ENCODE measurements at places on chromosomes 16 and 17. TPM values are rescaled to one million over a fixed set of nuclear protein-coding genes. Genes with fewer than 3 reads are reported as not detected.

The LGALS9 gene
- 113 TPM for total RNA-seq

The CPHXL2 gene
- not detected for total RNA-seq

The PPP1R9B gene
- 14.6 TPM for total RNA-seq

The CHAD gene
- total RNA-seq, result not detected

- no peak for DNase-seq
Observed at GRCh38 chr16:86970726-86971125, 346.5 kb downstream of the C16orf95 start.

DNA sequence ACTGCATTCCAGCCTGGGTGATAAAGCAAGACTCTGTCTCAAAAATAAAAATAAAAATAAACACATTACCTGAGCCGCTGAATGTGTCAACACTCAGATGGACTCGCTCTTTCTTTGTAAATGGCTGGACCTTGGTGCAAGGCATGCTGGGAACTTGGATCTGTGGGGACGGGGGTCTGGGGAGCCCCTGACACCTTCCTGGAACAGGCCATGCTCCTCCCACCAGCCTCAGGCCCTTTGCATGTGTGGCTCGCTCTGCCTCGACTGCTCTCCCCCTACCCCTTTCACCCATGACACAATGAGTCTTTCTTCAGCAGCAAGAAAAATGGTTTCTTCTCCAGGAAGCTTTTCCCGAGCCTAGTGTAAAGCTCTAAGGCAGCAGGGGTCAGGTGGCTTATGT, 94.0 kb upstream of the CDH5 start:
- DNase-seq, result no peak

- peak; percentile 37 for DNase-seq
Observed at GRCh38 chr16:77782694-77783093, 5.7 kb upstream of the VAT1L start.

GRCh38 chr17:15884731-15885130, 60.2 kb upstream of the ADORA2B start:
- peak; percentile 71 for DNase-seq

- no peak for DNase-seq
Observed at GRCh38 chr17:82382933-82383255, 11.3 kb downstream of the UTS2R start.

DNA sequence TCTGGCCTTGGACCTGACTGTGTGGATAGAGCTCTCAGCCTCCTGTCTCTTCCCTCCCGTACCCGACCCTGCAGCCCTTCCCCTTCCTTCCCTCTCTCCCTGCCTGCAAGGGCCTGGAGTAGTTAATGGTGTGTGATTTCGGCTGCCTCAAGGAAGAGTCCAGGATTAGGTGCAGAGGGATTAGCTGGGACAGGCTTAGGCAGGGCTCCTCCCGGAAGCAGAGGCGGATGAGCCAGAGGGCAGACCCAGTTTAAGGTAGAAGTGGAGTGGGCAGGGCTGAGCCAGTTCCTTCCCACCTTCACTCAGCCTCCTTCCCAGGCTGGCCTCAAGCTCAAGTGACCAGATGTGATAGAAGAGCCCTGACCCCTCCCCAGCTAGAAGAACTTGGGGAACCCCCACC, 16.8 kb downstream of the GUCY2D start:
- no peak for DNase-seq

- DNase-seq, result no peak
Observed at GRCh38 chr16:85029981-85030401, 2.4 kb downstream of the KIAA0513 start.

DNA sequence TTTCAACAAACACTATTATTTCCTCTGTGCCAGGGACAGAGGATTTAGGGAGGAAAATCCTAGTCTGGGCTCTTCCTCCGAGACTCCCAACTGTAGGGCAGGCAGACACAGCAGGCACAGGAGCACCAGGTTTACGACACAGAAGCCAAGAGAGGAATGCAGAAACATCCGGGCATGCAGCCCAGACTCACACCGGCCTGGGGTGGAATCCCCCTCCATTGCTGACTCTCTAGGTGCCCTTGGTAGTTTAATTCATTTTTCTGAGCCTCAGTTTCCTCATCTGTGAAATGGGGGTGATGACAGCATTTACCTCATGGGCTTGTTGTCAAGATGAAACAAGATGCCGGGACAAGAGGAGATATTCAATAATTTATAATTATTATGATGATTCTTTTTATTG, 14.9 kb downstream of the CA4 start:
- peak; percentile 30 for DNase-seq

DNA sequence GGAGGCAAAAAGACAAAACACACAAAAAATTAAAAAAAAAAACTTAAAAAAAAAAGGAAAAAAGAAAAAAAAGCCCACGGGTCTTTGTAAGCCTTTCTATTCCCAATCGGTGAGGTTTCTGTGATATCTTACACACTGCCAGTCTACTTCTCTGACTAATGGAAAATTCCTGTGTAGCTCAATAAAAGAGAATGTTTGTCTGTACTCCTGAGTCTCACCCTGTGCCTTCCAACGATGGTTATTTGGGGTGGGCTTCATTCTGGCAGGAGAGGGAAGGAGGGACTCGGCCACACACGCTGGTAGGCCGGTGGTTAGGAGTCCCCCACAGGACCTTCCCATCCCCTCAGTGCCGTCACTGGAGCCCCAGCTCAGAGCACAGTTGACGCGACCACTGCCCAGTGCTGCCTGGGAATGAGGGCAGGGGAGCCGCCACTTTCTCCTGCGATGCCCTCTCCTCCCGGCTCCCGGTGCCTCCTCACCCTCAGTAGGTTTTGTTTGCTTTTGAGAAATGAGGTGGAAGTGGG, 68.0 kb downstream of the AMFR start:
- DNase-seq, result peak; percentile 70

DNA sequence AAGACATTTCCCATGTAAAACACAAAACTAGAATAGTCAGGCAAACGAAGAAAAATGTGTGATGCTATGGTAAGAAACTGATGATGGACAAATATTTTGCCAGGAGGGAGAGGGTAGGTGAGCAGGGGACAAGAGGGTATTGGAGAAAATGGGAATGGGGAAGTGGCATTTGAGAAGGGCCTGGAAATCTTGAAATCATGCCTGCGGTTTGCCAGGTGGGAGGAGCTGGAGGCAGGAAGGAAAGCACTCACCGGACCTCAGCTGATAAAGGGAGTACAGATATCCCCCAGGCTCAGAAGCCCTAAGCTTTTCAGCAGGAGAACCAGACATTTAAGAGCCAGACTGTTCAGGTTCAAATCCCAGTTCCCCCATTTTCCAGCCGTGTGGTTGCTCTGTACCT, 103.6 kb downstream of the GSG1L start:
- no peak for DNase-seq

GRCh38 chr16:339680-340079, 12.8 kb downstream of the AXIN1 start:
- no peak for DNase-seq

- DNase-seq, result no peak
Observed at GRCh38 chr17:17448076-17448475, 28.7 kb upstream of the MED9 start.

GRCh38 chr17:47953909-47954308, 3.8 kb downstream of the PRR15L start:
- no peak for DNase-seq

GRCh38 chr17:9109933-9110332, 88.6 kb downstream of the NTN1 start:
- DNase-seq, result no peak

DNA sequence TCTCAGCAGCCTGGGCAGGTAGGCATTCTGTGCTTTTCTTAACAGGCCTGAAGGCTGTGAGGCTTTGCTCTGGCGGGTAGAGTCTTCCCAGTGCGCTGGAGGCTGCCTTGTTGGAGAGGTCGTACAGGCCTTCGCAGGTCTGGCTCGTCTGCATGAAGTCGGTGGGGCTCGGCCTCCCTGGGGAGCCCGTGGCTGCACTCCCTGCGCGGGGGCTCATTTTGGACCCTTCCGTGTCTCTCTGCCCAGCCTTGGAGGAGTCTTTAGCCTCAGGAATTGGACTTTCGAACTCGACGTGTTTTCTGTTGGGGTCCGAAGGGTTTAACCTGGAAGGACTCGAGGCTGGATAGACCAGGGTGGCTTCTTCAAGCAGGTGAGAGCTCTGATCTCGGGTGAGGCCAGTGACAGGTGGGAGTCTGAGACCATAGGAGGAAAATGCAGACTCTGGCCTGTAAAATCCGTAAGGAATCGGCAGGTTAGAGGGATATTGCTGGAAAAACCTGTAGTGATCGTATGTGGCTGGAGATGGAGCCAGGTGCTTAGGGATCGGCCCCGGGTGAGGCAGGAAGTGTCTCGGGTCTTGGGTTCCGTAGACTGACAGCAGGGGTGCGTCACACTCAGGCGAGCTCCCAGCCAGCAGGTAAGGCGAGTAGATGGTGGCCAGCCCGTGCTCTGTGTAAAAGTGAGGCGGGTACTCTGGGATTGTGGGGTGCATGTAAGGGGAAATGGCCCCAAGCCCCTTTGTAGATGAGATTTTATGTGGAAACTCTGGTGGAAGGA, 8.6 kb downstream of the ZNF750 start:
- no peak for DNase-seq

DNA sequence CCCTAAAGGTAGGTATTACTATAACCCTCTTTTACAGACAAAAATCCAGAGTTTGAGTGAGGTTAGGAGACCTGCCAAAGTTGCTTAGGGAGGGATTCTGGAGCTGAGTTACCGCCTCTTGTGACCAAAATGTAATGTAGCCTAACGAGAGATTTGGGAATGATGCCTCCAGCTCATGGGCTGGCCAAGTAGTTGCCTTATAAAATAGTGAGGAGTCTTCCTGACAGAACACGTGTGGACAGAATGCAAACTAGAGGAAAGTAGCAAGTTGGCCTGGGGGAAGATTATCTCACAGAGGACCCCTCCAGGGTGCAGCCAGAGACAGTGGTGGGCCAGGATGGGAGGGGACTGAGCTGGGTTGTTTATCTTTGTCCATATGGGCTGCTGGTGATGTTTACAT, 543.7 kb upstream of the CDH11 start:
- no peak for DNase-seq

- peak; percentile 69 for DNase-seq
Observed at GRCh38 chr17:72726936-72727335, 365.6 kb downstream of the SLC39A11 start.

DNA sequence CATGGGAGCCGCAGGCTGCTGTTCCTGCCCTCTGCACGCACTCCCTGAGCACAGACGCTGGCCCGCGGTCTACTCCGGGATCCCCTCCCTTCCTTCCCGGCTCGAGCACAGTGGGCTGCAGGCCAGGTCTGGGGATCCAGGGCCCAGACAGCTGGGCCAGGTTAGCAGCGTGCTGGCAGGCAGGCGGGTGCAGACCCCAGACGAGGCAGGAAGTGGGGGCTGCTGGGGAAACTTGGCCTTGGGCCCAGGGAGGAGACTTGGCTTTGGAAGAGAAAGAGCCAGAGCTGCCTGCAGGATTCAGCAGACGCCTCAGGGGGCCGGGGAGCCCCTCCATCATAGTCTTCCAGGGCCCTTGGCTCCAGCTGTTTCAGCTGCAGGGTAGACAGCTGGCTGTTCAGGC, 30.2 kb upstream of the ABCC3 start:
- DNase-seq, result no peak

DNA sequence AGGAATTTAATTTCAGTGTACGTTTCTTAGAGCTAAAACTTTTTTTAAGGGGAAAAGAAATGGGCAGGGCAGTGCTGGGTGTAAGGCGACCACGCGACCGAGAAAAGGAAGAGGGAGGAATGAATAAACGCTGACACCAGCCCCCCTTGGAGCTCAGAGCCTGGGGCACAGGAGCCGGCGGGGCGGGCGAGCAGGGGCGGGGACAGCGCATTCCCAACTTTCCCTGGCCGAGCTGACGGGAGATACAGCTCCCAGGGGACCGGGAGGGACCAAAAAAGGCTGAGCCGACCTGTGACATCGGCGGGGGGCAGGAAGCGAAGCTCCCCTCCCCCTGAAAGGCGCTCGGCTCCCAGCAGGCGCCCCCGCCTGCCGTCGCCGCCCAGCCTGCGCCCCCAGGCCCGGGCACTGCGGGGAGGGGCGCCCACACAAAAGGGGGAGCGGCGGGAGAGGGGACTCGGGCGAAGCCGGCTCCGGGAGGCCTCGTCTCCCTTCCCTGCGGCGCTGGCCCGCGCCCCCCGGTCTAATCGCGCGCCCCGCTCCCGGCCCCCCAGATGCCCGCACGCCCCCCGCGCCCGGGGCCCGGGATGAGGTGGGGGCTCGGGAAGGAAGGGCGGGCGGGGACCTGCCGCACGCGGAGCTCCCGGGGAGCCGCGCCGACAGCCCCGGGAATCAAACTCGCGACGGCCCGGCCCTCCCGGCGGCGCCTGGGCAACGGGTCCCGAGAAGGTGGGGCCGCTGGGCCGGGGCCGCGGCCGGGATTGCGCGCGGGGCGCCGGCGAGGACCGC, 622 bp downstream of the CUEDC1 start:
- DNase-seq, result peak; percentile 81

DNA sequence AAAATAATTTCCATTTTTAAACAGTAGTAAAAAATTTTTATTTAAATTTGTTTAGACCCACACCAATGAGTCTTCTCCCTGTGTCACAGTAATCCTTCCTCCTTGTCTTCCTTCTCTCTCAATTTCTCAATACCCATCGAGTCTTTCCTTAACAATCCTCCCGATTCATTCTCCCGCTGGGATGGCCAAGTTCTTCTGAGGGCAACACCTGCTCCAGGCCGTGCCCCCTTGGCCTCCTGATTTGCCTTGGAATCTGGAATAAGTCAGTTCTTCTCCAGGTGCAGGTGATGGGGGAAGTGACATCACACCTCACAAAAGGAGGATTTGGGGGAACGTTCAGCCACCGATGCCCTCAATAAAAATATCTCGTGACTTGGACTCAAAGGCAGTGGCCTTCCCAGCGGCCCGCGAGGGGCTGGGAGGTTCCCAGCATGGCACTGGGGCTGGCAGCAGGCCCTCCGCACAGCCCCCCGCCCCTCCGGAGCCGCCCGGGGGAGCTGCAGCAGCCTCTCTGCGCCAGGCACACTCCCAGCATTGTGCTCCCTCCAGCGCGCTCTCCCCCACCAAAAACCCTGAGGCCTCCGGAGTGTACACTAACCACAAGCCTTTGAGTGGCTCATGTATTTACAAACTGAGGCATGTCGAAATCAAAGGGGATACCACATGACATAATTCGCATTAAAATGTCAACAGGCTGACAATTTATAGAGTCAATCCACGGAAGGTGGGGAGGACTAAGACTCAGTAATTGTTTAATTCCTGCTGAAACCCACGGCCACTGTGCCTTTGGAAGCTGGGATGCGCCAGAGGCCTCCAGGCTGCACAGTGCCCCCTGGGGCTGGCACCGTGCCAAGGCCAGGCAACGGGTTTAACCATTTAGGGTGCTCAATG, 120.5 kb downstream of the ZFHX3 start:
- peak; percentile 97 for DNase-seq

GRCh38 chr17:36686123-36686669, 84.8 kb downstream of the MRM1 start:
- DNase-seq, result peak; percentile 67

DNA sequence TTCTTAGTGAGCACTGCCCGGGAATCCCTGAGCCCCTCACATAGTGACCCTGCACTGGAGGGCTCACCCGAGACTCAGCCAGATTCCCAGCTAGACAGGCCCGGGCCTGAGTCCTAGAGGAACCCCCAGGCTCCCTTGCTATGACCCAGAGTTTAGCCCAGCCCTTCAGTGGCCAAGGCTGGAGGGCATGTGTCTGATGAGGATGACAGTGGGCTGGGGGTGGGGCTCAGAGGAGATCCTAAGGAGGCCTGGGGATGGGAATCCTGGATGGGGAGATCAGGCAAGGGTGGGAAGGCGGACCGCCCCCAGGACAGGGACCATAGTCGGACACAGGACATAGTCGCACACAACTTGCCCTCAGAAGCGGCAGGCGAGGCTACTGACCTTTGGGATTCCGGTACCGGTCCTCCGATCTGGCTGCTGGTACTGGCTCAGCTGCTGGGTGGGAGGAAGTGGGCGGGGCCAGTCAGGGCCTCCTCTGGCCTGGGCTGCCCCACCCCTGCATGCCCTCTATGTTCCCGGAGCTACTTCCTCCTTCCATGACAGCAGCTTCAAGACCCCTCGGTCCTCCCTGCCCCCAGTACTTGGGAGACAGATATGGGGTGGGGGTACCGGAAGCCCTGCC, 1.1 kb downstream of the CD79B start:
- no peak for DNase-seq
